Prostate gland (tissue), 2 donors: ENCODE measurements at places on chromosomes 2 and 18. TPM values are rescaled to one million over a fixed set of nuclear protein-coding genes. Genes with fewer than 3 reads are reported as not detected.

LIPG gene
- total RNA-seq: 28.5 TPM

DNA sequence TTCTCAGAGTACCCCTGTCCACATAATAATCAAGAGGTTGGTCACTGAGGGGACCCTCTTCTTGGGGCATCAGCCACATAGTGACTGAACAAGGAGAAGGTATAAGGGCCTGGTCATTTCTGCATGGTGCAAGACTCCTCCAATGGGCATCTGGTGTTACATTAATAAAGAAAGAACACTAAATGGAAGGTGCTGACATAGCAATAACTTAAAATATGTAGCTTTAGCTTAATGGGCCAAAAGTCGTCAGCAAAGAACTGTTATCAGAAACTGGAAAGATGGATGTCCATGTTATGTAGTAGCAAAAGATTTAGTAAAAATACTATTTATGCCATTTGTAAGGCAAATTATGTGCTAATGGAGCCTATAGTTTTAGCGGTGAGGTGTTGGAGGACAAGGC lies 916.5 kb upstream of the SOX11 start:
- no peaks in the 10 kb centered on the region for H3K4me1 ChIP-seq
- no peaks in the 10 kb centered on the region for H3K27me3 ChIP-seq
- H3K36me3 ChIP-seq: no peaks in the 10 kb centered on the region
- H3K4me3 ChIP-seq: no peak overlapping the region
- H3K27ac ChIP-seq: no peak overlapping the region

GRCh38 chr2:180359522-180360282 lies 352.6 kb upstream of the CWC22 start:
- DNase-seq: no peak
- H3K27ac ChIP-seq: no peak overlapping the region
- H3K4me1 ChIP-seq: no peaks in the 10 kb centered on the region
- no peak overlapping the region for H3K4me3 ChIP-seq
- no peaks in the 10 kb centered on the region for H3K36me3 ChIP-seq

COL5A2 gene
- total RNA-seq: 8.2 TPM

DNA sequence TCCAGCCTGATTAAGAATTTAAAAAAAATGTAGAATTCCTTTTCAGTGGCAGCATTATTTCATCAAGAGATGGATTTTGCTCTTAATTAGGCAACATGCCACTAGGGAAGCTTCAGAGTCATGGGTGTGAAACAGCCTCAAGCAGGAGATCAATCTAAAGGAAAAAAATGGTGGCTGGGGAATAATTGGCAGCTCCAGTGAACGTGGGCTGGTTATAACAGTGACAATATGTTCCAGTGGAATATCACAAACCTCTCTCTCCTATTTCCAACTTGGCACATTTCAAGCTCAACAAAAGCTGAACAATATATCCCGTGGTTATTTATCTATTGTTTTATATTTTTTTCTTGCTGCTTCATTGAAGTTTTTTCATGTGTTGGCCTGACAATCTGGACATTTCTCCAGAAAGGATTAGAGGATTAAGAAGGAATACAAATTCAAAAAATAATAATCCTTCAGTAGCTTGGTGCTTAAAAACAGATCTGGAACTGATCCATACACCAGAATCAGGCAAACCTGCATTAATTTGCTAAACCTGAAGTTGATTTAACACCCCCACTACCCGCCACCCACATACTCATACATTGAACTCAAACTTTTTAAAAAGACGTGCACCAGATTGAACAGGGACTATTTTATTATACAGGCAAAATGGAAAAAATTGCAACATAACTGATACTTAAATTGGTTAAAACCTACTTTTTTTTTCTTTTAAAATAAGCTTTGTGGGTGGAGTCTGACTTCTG lies 255.9 kb upstream of the SPRED2 start:
- DNase-seq: no peak
- no peak overlapping the region for H3K4me3 ChIP-seq
- no peaks in the 10 kb centered on the region for H3K27me3 ChIP-seq
- no peaks in the 10 kb centered on the region for H3K4me1 ChIP-seq
- H3K36me3 ChIP-seq: no peaks in the 10 kb centered on the region
- H3K27ac ChIP-seq: no peak overlapping the region
